Stimulated activated CD8-positive, alpha-beta memory T cell treated with anti-CD3 and anti-CD28 coated beads, Interleukin-7, amount 100 ng/mL, for 48 hours (primary cell): ENCODE measurements at places on chromosomes 2 and 18.
A peak's percentile ranks its signal among the peaks of the same experiment; 100 is the strongest.

DNA sequence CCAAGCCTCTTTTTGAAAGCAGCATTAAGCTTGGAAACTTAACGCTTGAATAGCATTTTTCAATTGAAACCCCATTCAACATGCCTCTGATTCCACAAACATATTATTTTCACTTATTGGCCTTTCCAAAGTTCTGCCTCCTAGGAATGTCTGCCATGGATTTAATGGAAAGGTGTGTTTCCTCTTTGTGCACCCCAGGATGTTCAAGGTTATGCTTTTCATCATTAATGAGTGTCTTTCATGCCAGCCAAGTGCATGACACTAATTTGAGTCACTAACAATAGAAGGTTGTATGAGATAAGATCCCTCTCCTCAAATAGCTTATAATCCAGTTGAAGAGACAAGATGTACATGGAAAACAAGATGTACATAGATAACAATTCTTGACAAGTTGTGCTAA lies 84.7 kb downstream of the ALPK2 start:
- DNase-seq = no peak

GRCh38 chr2:43831543-43832294 lies 6.9 kb downstream of the ABCG5 start:
- DNase-seq = no peak

DNA sequence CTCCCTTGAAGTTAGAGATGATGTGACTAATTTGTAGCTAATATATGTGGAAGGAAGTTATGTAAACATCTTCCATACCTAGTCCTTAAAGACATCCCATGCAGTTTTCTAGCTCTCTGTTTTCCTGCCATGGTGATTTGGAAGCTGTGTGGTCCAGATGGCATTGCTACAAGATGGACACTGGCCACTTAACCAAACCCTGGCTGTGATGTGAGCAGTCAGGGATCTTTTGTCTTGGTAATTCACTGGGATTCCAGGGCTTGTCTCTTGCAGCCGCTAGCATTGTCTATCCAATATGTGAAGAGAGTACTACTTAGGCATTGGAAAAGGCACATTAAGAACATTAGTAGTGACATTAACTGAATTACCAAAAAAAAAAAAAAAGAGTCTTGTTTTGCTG lies 139.9 kb upstream of the DOCK10 start:
- no peak for DNase-seq

DNA sequence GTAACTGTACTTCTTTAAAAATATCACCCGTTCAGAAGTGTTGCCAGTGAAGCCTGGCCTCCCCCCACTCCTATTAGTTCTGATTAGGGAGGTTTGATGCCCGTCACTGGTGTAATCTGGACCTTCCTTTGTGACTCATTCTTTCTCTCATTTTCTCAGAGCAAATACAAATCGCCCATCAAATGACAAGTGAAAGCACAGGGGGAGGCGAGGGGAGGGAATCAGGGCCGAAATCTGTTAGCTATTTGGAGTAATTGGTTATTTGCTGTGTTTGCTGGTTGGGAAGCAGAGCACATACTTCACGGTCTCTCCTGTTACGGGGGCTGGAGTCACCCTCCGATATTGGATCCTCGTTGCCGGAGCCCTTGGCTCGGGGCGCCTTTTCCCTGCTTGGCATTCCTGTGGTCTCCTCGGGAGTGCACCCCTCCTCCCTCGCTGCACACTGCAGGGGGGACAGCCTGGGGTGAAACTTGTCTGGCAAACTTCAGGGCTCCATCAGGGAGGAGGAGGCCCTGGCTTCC lies 178.1 kb downstream of the DYSF start:
- DNase-seq = no peak

DNA sequence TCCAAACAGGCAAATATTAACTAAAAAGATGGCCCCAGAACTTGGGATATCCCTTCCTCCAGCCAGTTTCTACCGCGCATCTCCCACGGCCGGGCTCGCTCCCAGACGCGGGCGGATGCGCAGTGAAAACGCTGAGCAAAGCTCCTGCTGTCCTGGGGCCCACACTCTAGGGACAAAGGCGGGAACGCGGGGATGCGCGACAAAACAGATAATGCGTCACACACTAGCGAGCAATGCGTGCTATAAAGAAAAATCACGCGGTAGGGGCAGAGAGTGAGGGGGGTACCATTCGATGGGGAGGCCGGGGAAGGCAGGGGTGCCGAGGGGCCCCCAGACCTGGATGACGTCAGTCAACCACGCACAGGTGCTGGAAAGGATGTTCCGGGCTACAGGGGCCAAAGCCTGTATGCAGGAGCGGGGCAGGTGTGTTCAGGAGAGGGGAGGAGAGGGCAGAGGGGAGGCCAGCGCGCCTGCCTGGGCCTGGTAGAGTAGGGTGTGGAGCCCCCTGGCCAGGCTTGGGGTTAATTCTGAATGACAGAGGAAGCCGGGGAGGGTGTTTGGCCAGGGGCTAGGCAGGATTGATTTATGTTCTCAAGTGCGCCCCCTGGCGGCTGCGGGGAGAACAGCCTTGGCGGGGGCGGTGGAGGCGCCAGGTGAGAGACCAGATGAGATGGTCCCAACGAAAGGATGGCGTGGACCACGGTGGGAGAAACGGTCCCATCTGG lies 14.9 kb upstream of the ITM2C start:
- peak; percentile 58 for DNase-seq

- DNase-seq = no peak
These were observed 121.3 kb downstream of the BCL2 start for GRCh38 chr18:63198098-63198760.

GRCh38 chr2:27901234-27901633 lies 10.7 kb downstream of the BABAM2 start:
- no peak for DNase-seq

GRCh38 chr2:119234021-119235019 lies 10.7 kb downstream of the STEAP3 start:
- no peak for DNase-seq

- no peak for DNase-seq
These were observed 39.4 kb downstream of the ARID5A start for GRCh38 chr2:96575785-96576456.

GRCh38 chr2:25566694-25567093 lies 106.7 kb downstream of the DTNB start:
- DNase-seq = no peak

DNA sequence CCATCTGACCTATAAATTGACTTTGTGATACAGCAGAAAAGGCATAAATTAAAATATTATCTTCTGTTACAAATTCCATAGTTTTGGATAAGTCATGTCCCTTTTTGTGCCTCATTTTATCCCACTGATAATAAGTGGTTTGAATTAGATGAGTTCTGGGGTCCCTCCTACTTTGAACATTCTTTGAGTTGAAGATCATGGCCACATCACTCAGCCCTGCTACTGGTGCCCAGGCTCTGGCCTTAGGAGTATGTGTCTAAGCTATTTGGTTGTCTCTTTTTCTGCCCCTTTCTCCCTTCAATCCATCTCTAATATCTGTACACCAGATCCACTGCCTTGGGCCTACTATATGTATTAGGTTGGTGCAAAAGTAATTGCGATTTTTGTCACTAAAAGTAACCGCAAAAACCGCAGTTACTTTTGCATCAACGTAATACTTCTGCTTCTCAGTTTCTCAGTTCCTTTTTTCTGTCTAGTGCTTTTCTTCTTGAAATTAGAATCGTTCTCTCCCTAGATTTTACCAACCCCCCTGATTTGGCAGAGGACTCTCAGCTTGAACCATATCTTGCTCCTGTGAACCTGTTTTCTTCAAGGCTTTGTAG lies 362.5 kb upstream of the TNP1 start:
- no peak for DNase-seq

- no peak for DNase-seq
These were observed 64.8 kb upstream of the CYP26B1 start for GRCh38 chr2:72212486-72212855.

GRCh38 chr2:95042472-95043271 lies 17.2 kb downstream of the MAL start:
- DNase-seq = no peak

DNA sequence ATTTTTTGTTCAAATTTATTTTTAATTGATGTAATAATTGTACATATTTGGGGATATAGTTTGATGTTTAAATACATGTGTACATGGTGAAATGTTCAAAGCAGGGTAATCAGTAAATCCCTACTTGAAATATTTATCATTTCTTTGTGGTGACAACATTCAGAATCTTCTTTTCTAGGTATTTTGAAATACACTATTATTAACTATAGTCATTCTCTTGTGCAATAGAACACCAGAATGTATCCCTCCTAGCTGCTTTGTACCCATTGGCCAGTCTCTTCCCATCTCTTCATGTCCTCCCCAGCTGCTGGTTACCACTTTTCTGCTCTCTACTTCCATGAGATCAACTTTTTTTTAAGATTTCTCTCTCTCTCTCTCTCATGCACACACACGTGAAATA lies 126.5 kb downstream of the ZNF407 start:
- no peak for DNase-seq

- no peak for DNase-seq
These were observed 72.2 kb upstream of the TMEM17 start for GRCh38 chr2:62577994-62578781.
